ENCODE measurements at places on chromosomes 1 and 21. TPM values are rescaled to one million over a fixed set of nuclear protein-coding genes. Genes with fewer than 3 reads are reported as not detected.

The TRIM46 gene
- 5.8 TPM for total RNA-seq

The ANKRD34A gene
- total RNA-seq = 1.1 TPM

The LCE2C gene
- not detected for total RNA-seq

The NT5C1A gene
- 2.8 TPM for total RNA-seq

The PGLYRP3 gene
- not detected for total RNA-seq

The GPR37L1 gene
- not detected for total RNA-seq

The FAF1 gene
- total RNA-seq = 25.5 TPM

The PPP1R12B gene
- total RNA-seq = 573 TPM

The PTPN7 gene
- total RNA-seq = 4.3 TPM

The GPR153 gene
- 4.6 TPM for total RNA-seq

The GREM2 gene
- 1.6 TPM for total RNA-seq

The LIN28A gene
- not detected for total RNA-seq

The ARHGAP30 gene
- 16.9 TPM for total RNA-seq

The CRYBG2 gene
- total RNA-seq = not detected

The CFHR2 gene
- total RNA-seq = not detected

The MSH4 gene
- total RNA-seq = 0.28 TPM

The HS2ST1 gene
- 10.4 TPM for total RNA-seq

The SPRR1B gene
- total RNA-seq = not detected

The OR10R2 gene
- total RNA-seq = not detected
